ENCODE measurements at places on chromosomes 7 and 10. TPM values are rescaled to one million over a fixed set of nuclear protein-coding genes. Genes with fewer than 3 reads are reported as not detected.

DNA sequence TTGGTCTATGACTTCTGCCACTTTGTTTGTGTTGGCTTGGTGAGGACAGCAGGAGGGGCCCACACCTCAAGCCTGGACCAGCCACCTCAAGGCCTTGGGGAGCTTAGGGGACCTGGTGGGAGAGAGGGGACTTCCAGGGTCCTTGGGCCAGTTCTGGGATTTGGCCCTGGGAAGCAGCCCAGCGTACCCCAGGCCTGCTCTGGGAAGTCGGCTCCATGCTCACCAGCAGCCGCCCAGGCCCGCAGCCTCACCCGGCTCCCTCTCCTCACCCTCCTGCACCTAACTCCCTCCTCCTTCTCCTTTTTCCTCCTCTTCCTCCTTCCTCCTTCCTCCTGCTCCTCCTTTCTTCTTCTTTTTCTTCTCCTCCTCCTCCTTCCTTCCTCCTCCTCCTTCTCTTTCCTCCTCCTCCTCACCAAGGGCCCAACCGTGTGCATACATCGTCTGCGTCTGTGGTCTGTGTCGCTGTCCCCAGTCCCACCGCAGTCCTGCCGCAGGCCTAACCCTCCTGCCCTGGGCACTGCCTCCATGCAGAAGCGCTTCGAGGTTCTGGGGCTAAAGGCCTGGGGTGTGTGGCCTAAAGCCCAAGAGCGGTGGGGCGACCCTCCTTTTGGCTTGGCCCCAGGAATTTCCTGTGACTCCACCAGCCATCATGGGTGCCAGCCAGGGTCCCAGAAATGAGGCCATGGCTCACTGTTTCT is 5.3 kb downstream of the EN2 start:
- DNase-seq: no peak

DNA sequence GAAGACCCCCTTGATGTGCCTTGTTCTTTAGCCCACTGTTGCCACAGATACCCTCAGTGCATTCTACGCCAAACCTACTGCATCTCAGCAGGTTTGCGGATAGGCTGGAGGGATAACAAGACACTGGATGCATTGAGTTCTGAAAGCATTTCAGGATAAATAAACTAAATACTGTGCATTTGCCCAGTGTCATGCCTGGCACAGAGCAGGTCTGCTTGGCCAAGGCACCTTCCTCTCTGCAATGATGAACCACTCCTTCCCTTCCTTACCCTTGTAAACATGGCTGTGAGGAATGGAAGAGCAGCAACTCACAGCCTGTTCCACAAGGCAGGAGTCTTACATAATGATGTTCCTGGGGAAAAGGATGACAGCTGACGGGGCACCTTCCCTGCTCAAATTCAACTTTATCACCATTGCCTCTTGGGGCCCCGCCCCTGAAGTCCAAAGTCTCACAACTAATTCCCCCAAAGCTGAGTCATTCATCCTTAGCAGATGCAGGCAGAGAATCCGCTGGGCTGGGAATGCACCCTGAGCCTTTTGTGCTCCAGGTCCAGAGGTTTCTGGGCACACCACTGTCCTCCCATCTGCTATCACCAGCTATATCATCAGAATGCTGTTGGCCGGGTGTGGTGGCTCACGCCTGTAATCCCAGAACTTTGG is 11.6 kb downstream of the DDX56 start:
- DNase-seq: no peak

DNA sequence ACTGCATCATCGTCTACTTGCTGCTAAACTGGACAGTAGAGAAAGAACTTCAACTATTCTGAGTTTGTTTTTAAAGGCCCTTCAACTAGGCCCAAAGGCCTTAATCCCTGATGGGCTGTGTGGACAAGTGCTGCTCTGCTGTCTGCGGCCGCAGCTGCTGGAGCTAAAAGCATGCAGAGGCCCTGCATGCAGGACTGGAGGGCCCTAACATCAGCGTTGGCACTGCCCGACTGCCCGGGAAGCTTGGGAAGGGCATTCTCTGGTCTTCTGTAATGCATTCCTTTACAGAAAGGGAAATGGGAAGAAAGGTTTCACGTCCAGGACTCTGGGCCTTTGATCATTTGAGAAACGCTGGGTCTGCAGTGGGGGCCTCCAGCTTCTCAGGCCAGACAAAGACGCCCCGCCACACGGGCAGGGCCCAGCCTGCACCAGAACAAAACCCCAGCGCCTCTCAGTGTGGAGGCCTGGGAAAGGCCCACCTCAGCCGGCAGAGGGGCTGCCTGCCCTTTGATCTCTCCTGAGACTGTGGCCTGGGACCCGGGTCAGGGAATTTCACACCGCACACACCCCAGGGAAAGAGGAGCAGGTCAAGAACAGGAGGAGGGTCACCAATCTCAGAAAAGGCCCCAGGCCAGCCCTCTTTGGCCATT is 229.3 kb downstream of the DNAJB6 start:
- DNase-seq: no peak

GRCh38 chr7:83362871-83363550 is 200.3 kb upstream of the PCLO start:
- no peak for DNase-seq

GRCh38 chr7:133887459-133887858 is 239.7 kb upstream of the LRGUK start:
- no peak for DNase-seq

DNA sequence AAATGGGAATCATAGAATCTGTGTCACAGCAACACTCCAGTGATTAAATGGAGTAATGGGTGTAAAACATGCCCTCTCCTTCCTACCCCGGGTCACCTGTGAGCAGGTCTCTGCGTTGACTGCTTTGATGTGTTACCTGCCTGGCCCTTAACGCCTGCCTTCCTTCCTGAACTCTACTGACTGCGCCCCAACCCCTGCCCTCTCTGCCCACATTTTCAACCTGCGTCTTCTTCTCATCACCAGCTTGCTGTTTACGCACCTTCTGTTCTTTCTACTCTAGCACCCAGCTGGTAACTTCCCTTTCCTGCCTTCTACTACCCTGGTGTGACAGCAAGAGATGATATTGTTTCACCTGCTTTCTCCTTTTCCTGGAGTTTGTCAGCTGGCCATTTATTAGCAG is 303.0 kb upstream of the LRGUK start:
- DNase-seq: no peak

C10orf62 gene
- not detected for total RNA-seq

DNA sequence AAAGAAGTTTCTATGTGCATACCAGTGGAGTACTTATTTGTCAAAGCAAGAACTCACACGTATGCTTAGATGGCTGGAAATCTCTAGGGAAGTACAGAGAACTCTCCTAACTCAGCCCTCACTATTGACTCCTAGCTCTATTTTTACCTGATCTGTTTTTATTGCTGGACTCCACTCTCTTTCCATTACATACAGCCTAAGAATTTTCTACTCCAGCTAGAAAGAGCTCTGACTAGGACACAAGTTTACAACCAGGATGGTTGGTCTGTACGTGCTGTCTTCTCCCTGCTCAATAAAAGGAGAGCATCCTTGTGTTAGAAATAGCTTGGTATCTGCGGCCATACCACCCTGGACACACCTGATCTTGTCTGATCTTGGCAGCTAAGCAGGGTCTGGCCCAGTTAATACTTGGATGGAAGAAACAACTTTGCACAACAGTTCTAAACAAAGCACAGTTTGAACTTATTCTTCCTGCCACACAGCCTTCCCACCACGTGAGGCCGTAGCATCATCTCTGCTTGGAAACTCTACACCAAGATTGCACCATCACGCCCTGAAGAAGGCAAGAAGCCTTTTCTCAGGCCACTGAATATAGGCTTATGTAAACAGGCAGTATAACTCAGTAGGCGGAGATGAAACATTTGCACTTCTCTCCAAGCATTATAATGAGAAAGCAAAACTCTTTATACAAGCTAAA is 50.7 kb downstream of the KCNMA1 start:
- no peak for DNase-seq

PLOD3 gene
- 41.3 TPM for total RNA-seq

ACTL6B gene
- total RNA-seq: not detected

DNA sequence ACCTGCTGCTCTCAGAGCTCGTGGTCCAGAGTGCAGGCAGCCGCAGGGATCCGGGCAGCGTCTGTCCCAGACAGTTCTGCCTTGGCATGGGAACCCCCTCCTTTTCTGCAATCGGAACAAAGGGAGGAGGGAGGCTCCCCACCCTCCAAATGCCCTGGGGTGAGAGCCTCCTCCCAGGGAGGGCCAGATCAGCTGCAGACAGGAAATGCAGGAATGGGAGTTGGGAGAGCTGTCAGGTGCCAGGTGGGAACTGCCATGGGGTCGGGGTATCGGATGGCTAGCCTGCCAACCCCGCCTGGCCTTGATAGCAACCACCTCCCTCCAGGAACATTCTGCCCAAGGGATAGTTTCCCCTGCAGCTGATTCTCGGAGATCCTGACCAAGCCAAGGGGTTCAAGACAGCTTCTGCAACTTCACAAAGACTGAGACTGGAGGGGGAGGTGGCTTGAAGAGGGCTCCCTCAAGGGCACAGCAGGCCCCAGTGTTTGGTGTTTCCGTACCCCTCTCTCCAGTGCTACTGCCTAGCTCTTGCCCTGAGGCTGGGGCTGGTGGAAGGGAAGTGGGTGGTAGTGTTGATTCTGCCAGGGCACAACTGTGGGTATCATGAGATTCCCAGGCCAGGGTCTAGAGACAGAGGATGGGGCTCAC is at the start of gene CALML5:
CALML5 (minus strand) TSS at position 78 of the 648 bp plus-strand sequence. CDS start 132 bp downstream, outside the sequence.
- no peak for DNase-seq

ATRNL1 gene
- not detected for total RNA-seq

ABCB1 gene
- total RNA-seq: 22.2 TPM

GRCh38 chr7:55296070-55296469 is 69.1 kb upstream of the LANCL2 start:
- DNase-seq: no peak

- no peak for DNase-seq
Measured at GRCh38 chr7:20064974-20065862, 152.0 kb downstream of the MACC1 start.

ORC5 gene
- 37.3 TPM for total RNA-seq

GRCh38 chr7:30604901-30605300 is 10.2 kb downstream of the GARS1 start:
- DNase-seq: no peak

DNA sequence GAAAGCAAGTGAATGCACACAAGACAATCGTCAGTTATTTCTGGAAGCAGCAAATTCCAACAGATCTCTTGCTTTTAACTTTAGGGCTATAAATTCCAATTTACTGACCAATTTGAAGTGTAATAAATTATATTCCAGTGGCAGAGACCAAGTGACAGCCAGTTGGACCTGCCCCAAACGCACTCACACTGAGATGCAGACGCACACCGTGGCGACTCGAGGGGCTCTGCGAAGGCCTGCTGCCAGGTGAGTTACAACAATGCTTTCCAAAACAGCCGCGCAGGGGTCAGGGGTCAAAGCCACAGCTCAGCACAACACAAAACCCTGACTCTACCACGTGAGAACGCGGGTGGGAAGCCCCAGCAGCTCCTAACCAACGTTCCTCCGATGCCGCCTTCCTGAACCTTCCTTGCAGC is 97.4 kb downstream of the ZRANB1 start:
- DNase-seq: no peak

GRCh38 chr10:131676046-131676799 is 224.6 kb upstream of the PPP2R2D start:
- no peak for DNase-seq

DNA sequence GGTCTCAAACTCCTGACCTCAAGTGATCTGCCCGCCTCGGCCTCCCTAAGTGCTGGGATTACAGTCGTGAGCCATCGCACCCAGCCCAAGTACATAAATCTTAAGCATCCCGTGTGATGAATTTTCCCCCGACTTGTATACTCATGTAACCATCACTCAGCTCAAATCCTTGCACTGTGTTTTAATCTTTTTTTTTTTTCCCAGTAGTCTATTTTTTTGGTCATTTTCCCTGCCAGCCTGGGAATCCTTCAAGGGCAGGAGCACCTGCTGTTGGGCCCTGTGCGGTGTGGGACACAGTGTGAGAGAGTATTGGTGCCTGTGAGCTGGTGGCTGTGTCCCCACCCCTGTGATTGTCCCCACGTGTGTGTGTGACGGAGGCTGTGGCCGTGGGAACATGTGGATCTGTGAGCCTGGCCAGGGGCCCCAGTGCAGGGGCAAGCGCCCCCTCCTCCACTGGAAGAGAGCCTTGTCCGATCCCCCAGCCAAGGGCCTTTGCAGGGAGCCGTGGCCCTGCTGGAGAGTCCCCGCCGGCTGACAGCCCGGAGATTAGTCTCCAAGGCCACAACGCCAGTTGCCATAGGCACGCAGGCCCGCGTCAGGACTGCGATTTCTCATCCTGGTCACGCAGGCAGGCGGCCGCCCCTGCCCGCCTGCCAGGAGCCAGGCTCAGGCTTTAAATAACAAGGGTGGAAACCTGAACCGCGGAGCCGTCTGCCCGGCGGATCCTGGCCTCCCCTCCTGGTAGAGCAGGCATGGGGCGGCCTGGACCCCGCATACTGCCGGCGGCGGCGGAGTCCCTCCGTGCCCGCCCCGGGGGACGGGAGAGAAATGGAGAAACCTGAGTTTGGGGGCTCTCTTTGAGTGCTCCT is 26.5 kb downstream of the GTF2IRD1 start:
- DNase-seq: no peak

DNA sequence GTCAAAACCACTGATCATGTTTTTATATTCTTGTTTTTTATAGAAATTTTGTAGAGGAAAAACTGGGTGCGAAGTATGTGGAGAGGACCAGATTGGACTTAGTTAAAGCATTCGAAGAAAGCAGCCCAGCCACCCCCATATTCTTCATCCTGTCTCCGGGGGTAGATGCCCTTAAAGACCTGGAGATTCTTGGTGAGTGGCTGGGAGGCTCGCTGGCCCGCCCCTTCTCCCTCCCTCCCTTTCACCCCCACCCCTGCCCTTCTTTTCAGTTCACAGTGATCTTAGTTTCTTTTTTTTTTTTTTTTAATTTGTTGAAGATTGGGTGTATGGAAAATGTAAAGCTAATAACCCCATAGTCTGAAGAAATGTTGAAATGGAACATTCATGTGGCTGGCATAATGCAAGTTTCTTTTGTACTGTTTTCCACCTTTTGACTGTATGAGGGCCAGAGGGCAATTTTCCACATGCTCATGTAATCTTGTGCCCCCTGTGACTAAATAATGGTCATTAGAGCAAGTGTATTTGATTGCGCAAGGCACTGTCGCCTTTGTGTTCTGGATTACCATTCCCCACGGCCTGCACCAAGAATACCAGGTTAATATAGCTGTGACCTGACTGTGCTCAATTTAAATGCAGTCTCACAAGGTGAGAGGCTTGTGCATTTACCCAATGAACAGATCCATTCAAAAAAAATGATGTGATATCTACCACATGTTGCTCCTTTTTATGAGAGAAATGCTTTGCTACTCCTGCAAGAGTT is 77.7 kb downstream of the CDCA7L start:
- no peak for DNase-seq

DNA sequence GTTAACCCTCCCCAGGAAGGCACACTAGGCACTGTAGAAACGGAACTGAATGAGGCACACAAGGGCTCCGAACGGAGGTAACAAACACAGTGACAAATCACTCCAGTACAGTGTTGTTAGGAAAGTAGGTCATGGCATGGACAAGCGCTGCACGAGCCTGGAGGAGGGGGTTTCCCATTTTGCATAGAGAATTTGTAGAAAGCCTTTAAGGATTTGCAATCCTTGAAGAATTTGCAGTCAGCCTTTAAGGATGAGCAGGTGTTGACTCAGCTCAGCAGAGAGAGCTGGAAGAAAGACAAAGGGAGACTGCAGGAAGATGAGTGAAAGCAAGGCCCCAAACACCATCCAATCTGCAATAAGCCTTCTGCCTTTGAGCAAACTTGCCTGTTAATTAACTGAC is 51.1 kb upstream of the PPP1R3C start:
- DNase-seq: no peak

ACBD5 gene
- 21.3 TPM for total RNA-seq
